Psoas muscle (tissue), 8 donors: ENCODE measurements at places on chromosomes 4 and X.

GRCh38 chr4:152850377-152850776 lies 70.6 kb downstream of the ARFIP1 start:
- DNase-seq, result peak; percentile 42

DNA sequence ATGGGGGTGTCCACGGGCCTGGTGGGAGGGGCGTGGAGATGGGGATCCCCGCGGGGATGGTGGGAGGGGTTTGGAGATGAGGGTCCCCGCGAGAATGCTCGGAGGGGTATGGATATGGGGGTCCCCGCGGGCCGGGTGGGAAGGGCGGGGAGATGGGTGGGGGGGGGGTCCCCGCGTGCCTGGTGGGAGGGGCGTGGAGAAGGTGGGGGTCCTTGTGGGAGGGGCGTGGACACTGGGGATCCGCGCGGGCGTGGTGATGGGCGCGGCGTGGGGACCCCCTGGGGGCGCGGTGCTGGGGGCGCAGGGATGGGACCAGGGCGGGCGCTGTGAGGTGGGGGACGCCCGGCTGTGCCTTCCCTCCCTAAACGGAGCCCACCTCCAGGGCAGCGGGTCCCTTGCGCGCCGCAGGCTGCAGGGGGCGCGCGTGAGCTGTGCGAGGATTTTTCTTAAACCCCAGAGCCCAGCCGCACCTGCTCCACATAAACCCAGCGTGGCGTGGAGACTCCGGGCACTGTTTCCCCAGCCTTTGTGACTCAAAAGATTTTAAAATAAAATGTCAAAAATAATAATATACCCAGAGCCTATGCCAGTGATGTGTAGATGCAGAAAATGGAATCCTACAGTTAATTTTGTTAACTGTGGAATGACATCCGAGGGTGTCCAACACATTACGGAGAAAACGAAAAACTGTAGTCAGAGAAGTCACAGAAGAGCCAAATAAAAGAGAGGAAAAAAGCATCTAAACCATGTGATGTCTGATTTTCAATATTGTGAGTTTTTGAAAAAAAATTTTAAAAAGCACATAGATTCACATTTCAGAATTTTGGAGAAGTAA lies 1.5 kb upstream of the ASMTL start:
- peak; percentile 90 for DNase-seq

GRCh38 chrX:103849558-103849957 lies 17.5 kb upstream of the RAB9B start:
- DNase-seq, result no peak

- DNase-seq, result no peak
Measured at GRCh38 chr4:7398788-7399439, 35.8 kb downstream of the PSAPL1 start.

- peak; percentile 42 for DNase-seq
Measured at GRCh38 chr4:2820216-2820982, 23.2 kb upstream of the ADD1 start.

- DNase-seq, result no peak
Measured at GRCh38 chrX:19953145-19953544, 37.7 kb downstream of the BCLAF3 start.

GRCh38 chrX:24547961-24548360 lies 82.9 kb downstream of the PDK3 start:
- DNase-seq, result no peak

- DNase-seq, result no peak
Measured at GRCh38 chr4:171478181-171478580, 335.0 kb upstream of the GALNTL6 start.

- no peak for DNase-seq
Measured at GRCh38 chr4:23234018-23234417, 541.3 kb downstream of the GBA3 start.

DNA sequence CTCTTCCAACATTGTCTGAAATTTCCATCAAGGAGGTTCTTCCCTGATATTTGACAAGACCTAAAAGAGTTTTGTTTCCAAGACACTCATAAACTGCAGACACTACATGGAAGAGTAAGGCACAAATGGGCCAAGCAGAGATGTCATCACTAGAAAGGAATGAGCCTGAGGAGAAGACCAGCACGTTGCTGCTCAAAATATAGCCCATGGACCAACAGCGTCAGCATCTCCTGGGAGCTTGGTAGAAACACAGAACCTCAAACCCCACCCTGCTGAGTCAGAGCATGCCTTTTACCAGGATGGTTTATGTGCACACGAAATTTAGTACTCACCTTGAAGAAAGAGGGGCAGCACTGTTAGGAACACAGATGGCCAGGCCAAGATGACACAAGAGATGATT lies 128.7 kb upstream of the MID1 start:
- no peak for DNase-seq

DNA sequence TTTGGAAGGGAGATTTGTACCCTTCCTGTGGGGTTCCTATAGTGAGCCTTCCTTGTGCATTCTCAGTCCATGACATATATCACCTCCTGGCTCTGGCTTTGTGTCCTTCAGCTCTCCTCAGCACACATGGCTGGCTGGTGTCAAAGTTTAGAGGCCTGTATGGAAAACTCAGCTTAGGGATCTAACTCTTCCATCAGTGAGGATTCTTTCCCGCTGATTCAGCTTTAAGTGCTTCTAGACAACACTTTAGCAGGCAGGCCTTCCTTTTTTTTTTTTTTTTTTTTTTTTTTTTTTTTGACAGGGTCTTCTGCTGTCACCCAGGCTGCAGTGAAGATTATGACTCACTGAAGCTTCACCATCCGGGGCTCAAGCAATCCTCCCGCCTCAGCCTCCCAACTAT lies 84.2 kb downstream of the NPNT start:
- DNase-seq, result no peak

- DNase-seq, result no peak
Measured at GRCh38 chr4:24877868-24878635, 34.8 kb downstream of the CCDC149 start.

DNA sequence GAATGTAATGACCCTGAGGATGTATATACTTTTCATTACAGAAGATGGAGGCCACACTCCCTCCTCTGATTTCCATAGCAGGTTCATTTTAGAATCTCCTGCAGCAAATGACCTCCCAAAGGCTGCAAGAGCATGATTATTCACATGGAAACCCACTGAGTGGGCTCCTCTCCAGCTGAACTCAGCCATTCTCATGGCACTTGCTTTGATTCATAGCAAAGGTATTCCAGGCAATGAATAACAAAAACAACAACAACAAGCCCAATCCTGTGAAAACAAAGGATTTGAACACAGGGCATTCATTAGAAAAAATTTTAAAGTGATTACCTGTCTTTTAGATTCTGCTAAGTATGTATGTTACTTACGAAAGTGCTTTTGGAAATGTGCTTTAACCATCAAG lies 894.0 kb upstream of the FRG1 start:
- no peak for DNase-seq

DNA sequence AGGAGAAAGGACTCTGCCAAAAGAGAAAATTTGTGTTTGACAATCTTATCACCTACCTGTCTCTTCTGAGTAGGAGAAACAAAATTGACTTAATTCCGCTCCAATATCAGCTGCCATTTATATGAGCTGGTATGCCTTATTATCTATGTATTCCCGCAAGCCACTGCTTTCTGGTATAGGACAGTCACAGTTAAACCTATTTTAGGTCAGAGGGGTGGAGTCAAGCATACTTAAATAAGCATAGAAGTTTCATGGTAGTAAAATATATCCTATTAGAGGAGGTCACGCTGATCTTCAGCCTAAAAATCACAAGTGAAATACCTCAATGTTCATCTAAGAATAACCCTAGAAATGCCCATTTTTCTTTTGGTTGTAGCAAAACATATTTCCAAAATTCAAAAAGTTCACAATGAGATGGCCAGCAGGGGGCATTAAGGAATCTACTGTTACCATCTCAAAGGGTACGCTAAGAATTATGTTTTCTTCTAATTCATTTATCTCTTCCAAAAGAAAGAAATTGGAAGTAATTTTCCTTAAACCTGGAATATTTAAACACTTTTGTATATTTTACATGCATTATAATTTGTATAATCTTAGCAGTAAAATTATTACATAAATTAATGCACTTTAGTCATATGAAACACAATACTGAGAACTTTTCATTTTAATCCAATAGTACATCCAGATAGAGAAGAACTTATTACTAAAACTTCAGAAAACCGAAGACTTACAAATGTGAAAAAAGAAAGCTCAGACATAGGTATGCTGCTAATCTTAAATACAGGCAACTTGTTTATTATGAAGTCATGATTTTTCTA lies 10.5 kb downstream of the PPAT start:
- no peak for DNase-seq

DNA sequence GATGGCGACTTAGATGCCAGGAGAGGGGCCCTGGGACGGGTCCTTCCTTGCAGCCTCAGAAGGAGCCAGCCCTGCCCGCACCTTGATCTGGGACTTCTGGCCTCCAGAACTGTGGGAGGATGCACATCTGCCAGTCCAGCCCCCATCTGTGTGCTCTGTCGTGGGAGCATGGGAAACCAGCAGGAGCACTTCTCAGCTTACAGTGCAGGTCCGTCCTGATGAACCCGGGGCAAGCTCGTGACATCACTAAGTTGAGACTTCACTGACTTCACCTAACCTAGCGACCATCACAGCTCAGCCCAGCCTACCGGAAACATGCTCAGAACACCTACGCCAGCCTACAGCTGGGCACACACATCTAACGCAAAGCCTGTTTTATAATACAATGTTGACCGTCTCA lies 38.1 kb downstream of the ABLIM2 start:
- no peak for DNase-seq

DNA sequence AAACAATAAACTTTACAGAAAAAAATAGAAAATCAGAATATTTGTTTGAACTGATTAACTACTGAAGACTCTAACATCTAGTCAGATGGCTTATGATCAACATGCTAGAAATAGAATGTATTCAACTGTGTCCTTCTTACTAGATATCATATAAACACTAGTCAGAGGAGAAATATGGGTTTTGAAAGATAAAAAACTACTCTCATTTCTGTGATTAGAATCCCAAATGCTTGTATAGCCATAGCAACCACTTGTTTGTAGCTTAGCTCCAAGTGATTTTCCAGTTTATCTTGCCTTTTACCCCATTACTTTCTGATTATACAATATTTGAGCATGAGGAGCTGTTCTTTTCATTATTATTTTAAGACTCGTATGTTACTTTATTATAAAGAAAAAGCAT lies 31.2 kb downstream of the USP38 start:
- no peak for DNase-seq

DNA sequence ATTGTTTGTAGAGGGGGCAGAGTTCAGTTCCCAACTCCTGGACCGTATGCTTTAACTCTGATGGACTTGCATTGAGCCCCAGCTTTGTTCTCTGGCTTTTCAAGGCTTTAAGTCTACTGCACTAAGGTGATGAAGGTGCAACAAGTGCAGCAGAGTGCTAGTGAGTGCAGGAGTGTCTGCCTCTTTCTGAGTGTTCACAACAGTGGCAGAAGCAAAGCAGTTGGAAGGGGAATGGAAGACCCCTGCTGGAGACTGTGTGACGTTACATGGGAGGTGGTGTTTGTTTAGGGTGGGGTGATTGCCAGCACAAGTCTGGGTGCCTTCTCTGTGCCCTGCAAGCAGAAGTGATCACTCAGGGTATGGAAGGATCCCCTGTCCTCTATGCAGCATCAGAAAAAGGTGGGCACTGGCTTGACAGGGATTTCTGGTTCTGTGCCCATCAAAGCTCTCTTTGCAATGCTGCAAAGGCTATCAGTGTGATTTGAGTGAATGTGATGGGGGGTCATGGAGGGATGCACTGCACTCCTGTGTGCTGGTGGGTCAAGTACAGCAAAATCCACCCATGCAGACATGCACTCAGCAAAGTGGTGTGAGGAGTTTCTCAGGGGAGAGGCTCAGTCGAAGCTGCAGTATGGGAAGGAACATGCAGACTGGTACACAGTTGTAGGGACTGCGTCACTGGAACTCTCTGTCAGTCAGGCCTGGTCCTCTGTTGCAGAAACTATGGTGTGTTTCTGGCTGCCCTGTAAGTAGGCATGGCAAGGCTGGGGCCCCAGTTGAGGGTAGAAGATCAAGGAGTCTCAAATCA lies 70.9 kb upstream of the UGT2B7 start:
- no peak for DNase-seq

- DNase-seq, result no peak
Measured at GRCh38 chrX:84216406-84216805, 28.4 kb upstream of the RPS6KA6 start.

GRCh38 chr4:101147283-101147682 lies 200.0 kb downstream of the PPP3CA start:
- no peak for DNase-seq

DNA sequence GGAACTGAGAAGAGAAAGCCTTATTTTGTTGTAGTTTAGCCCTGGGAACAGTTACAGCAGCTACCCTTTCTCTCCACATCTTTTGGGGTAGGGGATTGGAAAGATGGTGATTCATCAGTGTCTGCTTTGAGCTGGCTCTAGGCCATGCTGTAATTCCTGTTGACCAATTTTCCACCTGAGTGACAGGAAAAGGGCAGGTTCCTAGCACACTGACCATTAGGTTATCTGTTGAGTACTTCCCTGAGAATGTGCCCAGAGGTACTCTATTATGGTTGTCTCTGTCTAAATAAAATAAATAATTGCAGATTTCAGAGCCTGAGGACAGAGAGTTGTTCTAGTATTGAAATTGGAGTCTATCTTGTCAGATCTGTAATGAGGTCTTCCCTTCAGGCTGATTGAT lies 109.0 kb downstream of the ENOX2 start:
- DNase-seq, result no peak

DNA sequence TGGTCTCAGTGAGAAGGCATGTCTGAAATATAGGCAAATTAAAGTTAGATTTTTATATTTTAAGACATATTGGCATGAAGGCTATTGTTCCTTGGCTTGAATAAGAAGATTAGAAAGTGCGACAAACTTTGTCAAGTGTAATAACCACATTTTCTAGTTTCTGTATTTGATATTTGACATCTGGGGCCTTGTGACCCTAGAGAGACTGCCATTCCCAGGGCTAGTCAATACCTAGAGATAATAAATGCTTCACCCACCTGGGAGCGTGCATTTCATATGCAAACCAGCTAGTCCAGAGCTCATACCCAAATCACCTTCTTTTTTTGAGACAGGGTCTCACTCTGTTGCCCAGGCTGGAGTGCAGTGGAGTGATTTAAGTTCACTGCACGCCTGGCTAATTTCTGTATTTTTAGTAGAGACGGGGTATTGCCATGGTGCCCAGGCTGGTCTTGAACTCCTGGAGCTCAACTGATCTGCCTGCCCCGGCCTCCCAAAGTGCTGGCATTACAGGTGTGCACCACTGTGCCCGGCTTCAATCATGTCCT lies 62.6 kb downstream of the COQ2 start:
- no peak for DNase-seq

- DNase-seq, result no peak
Measured at GRCh38 chr4:46844325-46844917, 64.6 kb downstream of the COX7B2 start.

- no peak for DNase-seq
Measured at GRCh38 chrX:8627796-8628195, 104.1 kb downstream of the ANOS1 start.

- no peak for DNase-seq
Measured at GRCh38 chr4:39308611-39309010, 57.6 kb downstream of the RFC1 start.

DNA sequence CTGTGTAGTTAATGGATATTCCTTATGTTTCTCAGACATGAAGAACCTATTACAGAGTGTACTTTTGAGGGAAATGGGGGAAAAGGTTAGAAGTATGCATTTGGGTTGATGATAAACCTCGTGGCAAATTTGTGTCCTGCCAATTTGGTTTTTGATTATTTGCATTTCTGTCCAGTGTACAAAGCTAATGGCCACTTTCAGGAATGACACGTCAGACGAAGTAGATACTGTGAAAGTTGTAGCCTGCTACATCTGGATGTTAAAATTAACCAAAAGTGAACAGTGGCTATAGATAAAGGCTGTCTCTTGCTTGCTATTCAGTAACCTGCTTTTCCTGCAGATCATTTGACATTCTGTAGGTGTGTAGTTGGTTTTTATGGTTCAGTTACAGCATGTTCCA lies 1.0 kb downstream of the PRDX4 start:
- DNase-seq, result no peak

- DNase-seq, result no peak
Measured at GRCh38 chr4:125322366-125322730, 7.6 kb downstream of the FAT4 start.
